ENCODE measurements at places on chromosomes 3 and 15.

- DNase-seq = no peak
These were observed 48.4 kb upstream of the LIMD1 start for GRCh38 chr3:45546126-45546620.

GRCh38 chr15:71341811-71342550 lies 226.7 kb downstream of the THSD4 start:
- no peak for DNase-seq

- DNase-seq = no peak
These were observed 22.8 kb upstream of the ARHGEF26 start for GRCh38 chr3:154098376-154098775.

DNA sequence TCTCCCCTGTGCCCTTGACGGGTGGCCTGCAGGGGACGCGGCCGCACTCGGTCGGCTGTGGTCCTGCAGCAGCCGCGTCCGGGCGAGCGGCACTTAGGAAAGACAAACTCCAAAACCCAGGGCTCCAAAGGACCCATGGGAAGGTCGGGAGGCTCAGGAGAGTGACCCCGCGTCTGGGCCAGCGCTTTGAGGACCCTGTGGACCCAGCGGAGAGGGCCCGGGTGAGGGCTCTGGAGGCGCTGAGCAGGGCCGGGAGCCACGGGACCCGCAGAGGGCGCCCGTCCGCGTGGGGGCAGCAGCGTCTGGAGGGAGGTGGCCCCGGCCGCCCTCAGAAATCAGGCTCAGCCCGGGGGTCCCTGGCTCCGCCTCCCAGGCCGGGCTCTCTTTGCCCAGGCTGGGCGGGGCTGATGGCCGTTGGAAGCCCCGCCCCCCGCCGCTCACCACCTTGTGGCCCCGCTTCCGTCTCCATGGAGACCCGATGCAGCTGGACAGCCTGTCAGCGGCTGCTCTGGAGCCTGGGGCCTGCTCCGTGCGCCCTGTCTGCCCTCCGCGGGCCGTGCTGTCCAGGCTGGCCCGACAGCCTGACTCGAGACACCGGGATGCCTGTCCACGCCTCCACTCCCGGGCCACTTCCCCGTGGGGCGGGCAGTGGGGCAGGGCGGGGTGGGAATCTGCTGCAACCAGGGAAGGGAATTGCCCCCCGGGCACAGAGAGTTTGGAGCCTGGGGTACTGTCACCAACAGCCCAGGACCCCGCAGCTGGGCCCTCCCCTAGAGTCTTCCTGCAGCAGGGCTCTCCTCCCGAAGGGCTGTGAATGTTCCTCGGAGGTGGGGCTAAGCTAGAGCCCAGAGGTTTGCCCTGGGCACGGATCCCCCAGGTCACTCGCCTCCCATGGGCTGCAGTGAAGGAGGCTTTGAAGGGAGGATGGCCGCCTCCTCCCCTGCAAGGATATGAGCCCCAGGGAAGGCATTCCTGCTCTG lies 34.8 kb upstream of the RPL32 start:
- DNase-seq = no peak

DNA sequence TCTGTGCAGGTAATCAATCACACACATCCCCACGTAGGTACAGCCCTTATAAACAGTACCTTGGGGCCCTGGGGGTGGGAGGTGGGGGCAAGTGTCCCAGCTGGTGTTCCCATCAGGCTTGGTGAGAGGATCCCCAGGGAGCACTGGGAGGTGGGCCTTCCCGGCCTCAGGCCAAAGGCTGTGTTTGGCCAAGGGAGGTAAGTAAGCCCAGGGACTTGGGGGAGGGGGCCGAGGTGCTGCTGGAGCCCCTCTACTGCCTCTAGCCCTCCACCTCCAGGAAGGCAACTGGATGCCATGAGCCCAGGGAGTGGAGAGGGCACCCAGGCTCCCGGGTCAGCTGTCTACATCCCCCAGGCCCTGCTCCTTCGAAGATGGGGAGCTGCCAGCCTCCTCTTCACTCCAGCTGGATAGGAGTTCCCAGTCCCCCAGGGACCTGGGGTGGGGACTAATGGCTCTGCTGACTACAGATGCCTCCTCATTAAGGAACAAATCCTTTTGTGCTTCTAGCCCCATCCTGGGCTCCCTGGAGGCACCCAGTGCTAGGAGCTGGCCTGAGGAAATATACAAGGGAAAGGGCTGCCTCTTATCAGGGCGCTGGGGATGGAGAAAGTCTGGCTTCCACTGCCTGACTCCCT lies 33.1 kb downstream of the RNU5B-1 start:
- no peak for DNase-seq

DNA sequence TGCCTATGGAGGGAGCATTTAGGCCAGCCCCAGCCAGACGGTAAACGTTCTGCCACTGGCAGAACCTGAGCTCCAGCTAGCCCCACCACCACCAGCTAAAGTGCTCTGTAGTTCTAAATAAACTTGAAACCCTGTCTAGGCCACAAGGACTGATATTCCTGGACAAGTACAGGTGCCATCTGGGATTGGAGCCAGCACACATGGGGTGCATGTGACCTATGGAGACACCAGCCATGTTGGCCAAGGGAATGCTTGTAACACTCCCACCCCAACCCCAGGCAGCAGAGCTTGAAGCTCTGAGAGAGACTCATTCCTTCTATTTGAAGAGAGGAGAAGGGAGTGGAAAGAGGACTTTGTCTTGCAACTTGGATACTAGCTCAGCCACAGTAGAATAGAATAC lies 284.5 kb upstream of the DCBLD2 start:
- DNase-seq = no peak

DNA sequence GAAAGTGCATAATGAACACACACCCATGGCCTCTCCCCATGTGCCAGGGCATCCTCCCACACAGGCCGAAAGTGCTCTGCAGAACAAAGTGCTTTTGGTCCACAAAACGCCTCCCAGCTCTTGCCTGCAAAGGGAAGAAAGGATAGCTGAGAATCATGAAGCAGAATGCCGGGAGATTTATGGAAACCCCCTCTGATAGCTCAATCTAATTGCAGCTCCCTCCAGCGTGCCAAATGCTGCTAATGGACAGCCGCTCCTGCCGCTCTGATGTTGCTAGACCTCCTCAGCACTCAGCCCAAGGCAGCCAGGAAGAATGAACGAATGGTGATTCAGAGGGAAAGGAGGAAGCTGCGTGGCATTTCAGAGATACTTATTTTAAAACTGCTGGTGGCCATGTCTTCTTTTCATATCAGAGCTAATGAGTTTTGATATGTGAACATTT lies 145.3 kb downstream of the TJP1 start:
- no peak for DNase-seq

GRCh38 chr3:126827121-126827520 lies 123.1 kb downstream of the CHCHD6 start:
- DNase-seq = no peak

GRCh38 chr15:45640616-45641015 lies 5.8 kb downstream of the SQOR start:
- no peak for DNase-seq

- no peak for DNase-seq
These were observed 4.9 kb downstream of the NANOGP8 start for GRCh38 chr15:35080226-35080625.

DNA sequence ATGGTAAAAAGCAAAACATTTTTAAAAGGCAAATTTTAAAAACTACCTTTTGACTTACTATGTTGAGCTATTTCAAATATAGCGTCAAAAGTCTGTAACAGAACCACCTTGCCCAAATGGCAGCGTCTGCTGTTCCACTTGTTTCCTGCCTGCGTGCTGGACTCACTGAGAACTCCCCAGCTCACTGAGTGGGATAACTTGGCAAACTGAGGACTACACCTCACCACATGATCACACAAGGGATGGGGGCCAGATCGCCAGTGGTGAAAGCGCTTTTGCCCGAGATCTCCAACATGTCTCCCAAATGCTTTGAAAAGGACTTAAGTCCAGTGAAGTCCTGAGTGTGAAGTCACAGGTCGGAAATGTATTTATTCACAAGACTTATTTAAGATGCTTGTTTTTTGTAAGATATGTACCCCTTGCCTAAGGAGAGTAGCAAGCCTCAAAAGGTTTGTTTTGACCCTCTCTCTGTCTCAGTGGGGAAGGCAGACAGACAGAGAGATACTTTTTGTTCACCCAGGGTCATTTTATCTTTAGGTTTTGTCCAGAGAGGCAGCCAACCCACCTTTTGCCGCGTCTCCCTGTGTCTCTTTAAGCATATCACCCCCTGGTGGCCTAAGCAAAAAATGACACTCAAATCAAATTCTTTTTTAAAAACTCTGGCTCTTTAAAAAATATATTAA lies 192.6 kb downstream of the PDZRN3 start:
- DNase-seq = peak; percentile 62

GRCh38 chr15:32904448-32904847 lies 186.6 kb downstream of the GREM1 start:
- DNase-seq = no peak

DNA sequence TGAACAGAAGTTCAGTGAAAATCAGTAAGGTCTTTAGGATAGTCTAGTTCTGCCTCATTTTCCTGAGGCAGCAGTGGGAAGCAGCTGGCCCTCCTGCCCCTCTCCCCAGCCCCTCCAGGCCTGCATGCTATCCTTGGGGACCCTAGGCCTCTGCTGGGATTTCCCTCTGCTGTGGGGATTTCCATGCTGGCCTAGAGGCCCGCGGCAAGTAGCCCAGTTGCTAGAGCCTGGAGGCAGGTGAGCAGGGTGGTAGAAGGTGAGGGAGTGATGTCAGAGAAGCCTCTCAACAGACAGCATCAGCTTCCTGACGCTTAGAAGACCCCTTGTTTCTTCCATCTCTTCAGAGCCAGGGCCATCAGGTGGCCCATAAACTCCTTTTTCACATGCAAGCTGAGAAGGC lies 305.8 kb upstream of the THBS1 start:
- DNase-seq = no peak

GRCh38 chr15:55240125-55240760 lies 43.5 kb upstream of the RSL24D1 start:
- DNase-seq = no peak

DNA sequence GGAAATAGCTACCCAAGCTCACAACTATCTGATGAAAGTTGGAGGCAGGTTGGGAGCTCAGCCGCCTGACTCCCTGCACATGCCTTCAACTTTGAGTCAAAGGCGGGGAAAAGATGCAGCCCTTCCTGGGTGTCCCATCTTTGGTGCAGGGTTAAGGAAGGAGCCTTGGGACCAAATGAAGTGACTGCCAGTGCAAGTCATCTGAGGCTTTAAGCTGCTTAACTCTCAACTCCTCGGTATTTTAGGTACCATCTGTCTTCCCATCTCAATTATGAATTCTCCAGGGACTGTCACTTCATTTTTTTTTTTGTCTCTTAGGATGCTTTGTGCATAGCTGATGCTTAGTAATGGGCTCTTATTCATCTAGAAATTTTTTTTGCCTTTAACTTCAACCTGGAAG lies 408.8 kb upstream of the C2CD4B start:
- no peak for DNase-seq

DNA sequence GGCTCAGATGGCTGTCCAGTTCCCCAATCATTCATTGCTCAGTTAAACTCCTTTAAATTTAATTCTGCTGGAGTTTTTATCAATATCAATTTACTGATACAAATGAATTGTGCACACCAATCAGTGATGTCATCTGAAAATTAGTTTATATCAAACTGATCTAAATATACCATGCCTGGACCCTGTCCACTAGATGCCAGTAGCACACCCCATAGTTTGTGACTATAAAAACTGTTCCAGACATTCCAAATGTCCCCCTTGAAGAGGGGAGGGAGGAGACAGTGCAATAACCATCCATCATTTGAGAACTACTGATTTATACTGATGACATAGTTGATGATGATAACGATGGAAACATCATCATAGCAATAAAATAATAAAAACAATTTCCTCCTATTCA lies 232.1 kb downstream of the MAGI1 start:
- DNase-seq = no peak

- DNase-seq = no peak
These were observed 135.0 kb upstream of the CTDSPL start for GRCh38 chr3:37726525-37727290.

GRCh38 chr3:84943379-84943778 lies 15.4 kb upstream of the CADM2 start:
- DNase-seq = no peak

- no peak for DNase-seq
These were observed 113.5 kb downstream of the CBLB start for GRCh38 chr3:105755121-105755886.

- no peak for DNase-seq
These were observed 19.9 kb upstream of the LRRC2 start for GRCh38 chr3:46585799-46586693.

DNA sequence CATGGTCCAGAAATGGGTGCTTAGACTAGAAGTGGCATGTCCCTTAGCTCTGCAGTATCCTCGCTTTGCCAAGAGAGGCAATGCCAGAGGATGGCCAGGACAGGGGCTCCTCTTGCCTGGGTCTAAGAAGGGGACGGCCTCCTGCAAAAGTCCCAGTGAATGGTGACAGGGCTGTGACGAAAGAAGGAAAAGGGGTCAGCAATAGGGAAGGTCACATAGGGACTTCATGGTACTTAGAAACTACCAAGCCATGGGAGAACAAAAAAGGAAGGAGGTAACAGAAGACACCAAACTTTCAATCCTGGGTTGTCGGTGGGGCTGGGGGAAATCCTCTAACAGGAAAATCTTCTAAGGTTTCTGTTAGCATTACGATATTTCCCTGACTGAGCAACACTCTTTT lies 36.2 kb upstream of the ATOSA start:
- DNase-seq = no peak

GRCh38 chr3:13514639-13515435 lies 34.1 kb upstream of the FBLN2 start:
- no peak for DNase-seq

- no peak for DNase-seq
These were observed 463.6 kb downstream of the SHQ1 start for GRCh38 chr3:72384602-72385001.

GRCh38 chr15:93252780-93253179 lies 163.8 kb upstream of the RGMA start:
- DNase-seq = no peak

GRCh38 chr15:26635614-26636013 lies 137.3 kb downstream of the GABRB3 start:
- DNase-seq = no peak

DNA sequence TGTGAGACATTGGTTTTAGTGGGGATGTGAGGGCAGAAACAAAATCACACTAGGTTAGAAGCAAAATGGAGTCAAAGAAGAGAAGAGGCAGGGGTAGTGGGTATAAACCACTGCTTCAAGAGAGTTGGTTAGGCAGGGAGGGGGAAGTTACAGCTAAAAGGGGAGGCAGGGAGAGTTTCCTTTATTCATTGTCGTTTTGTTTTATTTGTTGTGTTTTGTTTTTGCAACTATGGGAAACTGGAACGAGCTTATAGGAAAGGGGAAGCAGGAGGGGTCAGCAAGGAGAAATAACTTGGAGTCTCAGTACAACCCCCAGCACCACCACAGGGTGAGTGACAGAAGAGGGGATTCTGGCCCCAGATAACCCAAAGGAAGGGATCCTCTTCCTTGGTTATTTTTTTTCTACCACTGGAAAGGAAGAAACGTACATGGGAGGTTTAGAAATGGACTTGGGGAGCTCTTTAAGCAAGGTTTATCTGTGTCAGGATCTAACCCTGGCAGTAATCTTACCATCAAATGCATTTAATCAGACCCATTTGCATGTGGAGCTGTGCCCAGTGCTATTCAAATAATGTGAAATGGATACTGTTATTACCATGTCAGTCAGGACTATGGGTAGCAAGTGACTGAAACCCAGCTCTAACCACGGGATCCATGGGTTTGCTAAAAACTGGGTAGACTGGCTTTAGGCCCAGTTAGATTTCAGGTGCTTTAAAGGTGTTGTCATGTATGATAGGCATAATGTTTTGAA lies 68.7 kb downstream of the CCNL1 start:
- no peak for DNase-seq
